ENCODE measurements at places on chromosomes 1 and 21.

- DNase-seq: no peak
These were observed 291.8 kb upstream of the USP24 start for GRCh38 chr1:55506740-55507577.

DNA sequence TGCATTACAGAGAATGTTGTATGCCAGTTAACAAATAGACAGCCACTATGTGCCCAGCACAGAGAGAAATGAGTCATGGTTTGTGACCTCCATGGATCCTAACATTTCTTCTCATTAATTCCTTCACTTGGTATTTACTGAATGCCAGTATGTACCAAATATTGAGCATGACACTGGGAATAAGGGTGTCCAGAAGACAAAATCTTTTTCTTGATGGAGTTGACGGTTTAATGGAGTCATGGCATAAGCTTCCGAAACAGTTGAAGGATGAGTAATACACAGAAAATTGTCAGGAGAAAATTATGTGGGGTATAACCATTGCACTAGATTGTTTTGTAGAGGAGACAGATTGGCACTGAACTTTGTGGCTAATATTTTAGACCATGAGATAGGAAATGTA lies 36.9 kb downstream of the PTGFR start:
- DNase-seq: no peak

DNA sequence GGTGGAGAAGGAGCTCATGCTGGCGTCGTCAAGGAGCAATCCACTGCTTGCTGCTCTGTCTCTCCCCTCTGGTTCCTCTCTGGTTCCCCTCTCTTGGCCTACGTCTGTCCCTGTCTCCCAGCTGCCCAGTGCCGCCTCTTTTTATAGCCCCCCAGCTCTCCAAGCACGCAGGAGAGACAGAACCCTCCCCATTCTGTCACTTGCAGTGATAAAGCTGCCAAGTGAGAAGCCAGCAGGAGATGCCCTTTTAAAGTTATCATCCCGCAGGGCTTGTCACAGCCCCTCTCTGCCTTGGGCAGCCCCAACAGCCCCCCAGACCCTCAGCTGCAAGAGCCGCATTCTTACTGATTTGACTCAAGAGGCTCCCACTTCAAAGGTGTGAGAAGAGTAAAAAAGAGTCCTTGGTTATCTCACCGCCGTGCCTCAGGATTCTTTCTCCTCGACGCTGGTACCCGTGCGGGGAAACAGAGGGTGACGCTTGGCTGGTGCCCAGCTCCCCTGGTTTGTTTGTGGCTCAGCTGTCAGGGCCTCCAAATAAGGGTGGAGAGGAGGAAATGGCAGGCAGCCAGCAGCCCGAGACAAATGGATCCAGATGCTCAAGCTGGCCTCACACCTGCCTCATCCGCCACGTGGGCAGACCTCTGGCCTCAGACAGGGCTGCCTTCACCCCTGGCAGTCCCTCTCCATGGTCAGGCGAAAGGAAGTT lies at the start of gene NPPA:
Gene NPPA (minus strand): TSS at position 117 of the 706 bp plus-strand sequence. CDS start 99 bp downstream, at position 18.
- DNase-seq: no peak

- no peak for DNase-seq
These were observed 122.3 kb downstream of the TNFSF18 start for GRCh38 chr1:172928412-172928811.

DNA sequence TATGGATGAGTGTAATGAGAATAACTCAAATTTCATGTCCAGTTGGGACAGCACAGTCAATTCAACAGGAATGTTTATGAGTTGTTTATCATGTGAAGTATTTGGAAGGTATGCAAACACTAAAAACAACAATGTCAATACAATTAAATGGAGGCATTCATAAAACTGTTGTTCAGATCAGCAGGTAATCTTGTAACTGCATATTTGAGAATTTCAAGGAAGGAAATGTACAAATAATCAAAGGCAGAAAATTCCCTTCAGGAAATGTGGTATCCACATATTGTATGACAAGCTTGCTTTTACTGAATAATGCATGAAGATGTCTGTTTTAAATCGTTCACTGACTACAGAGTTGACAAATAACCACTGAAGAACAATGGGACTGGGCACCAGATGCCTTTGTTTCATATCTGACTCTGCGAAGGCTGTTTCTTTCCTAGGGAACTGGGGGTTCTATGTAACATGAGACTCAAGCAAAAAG lies 198.3 kb downstream of the LTN1 start:
- DNase-seq: no peak

DNA sequence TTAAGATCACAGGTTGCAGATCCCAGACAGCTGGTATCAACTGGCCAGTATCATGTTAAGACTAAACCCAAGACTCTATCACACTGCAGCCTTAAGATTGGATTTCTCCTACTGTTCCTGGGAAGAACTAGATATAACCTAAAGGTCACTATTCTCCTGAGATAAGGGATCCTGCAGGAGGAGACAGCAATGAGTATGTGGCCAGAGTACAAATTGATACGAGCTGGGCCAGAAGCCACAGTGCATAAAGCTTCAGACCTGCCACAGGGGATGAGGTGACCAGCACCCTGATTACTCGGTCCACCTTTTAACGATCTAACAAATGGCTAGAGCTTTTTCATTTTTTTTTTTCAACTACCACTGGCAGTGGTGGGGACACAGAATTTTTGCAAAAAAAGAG lies 31.0 kb downstream of the HSD3B1 start:
- no peak for DNase-seq

DNA sequence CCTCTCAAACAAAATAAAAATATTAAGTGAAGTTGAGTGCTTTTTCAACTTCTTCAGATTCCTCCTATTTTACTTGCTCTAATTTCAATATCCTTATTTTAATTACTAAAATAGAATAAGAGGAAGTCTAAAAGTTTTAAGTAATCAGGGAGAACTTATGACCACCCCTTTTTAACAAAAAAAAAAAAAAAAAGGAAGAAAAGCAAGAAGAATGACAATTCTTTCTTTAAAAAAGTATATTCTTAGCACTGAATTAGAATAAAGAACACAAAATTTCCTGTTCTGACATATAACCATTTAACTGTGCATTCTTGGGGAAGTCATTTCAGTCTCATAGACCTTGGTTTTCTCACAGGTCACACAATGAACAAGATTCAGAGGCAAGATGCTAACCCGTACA lies 46.8 kb downstream of the SAMSN1 start:
- DNase-seq: no peak

GRCh38 chr1:93584261-93585003 lies 97.2 kb downstream of the BCAR3 start:
- no peak for DNase-seq

DNA sequence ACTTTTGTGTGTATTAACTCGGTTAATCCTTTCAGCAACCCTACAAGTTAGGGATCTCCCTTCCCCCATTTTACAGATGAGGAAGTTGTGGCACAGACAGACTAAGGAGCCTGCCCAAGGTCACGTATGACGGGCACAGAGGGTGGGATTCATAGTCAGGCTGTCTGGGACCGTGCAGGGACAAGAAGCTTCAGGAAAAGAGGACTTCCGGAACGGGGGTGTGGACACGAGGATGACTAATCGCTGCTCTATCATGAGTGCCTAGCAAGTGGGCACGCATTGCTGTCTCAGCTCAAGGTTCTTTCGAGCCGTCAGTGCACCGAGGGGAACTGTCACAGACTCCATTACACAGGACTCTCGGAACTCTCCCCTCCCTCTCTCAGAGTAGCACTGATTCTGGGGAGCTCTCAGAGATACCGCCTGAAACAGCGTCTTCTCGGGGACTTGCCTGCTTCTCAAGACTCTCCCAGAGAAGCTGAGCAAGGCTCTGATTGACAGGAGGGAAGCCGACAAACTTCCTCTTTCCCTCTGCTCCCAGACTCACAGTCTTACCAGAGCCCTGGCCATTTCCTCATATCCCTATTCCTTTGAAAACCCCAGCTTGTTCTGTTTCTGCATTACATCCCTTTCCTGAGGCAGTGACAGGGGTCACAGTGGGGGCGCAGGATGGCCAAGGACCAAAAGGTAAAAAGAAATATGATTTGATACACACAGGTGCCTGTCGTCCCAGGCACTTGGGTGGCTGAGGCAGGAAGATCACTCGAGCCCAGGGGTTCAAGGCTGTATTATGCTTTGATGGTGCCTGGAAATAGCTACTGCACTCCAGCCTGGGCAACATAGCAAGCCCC lies 14.4 kb downstream of the FHAD1 start:
- DNase-seq: no peak

DNA sequence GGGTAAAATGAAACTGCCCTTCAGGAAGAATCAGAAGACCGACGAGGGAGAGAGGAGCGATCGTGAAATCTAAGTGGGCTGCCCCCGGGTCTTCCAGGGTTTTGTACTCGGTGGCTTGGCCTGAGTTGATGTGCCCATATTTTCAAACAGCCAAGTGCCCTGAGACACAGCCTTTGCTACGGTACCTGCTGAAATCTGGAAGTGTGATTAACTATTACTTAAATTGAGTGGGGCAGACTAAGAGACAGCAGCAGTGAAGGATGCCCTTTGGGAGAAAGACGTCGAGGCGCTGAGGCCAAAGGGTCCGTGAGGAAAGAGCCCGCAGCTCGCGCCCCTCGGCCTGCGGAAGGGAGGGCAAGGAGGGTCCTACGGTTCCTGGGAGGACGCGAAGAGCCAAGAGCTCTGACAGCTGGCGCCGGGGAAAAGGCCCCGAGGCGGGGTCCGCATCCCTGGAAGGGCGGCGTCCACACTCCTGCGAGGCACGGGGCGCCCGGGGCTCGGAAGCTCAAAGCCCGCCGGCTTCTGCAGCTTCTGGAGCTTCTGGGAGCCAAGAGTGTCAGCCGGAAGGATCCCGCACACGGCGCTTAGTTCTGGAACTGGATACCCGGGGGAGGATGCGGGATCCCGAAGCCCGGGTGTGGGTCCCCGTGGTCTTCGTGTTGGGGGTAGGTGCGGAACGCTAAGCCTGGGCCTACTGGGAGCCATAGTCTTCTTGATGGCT lies 15.4 kb upstream of the RNU1-4 start:
- no peak for DNase-seq

- no peak for DNase-seq
These were observed at the start of gene TGFB2 for GRCh38 chr1:218344814-218345672. TGFB2 (plus strand) TSS chr1:218345336; CDS start chr1:218346702, 1,366 bp downstream.

- DNase-seq: no peak
These were observed 34.0 kb downstream of the FOXO6 start for GRCh38 chr1:41394959-41395956.

GRCh38 chr1:20358761-20359263 lies 68.1 kb downstream of the VWA5B1 start:
- no peak for DNase-seq
